NB4 (cell line): ENCODE measurements at places on chromosomes 12 and 14.

GRCh38 chr12:93960521-93960920 is 187.9 kb upstream of the PLXNC1 start:
- no peak for DNase-seq

- no peak for DNase-seq
These were observed 27.3 kb downstream of the CLEC6A start for GRCh38 chr12:8483079-8483478.

DNA sequence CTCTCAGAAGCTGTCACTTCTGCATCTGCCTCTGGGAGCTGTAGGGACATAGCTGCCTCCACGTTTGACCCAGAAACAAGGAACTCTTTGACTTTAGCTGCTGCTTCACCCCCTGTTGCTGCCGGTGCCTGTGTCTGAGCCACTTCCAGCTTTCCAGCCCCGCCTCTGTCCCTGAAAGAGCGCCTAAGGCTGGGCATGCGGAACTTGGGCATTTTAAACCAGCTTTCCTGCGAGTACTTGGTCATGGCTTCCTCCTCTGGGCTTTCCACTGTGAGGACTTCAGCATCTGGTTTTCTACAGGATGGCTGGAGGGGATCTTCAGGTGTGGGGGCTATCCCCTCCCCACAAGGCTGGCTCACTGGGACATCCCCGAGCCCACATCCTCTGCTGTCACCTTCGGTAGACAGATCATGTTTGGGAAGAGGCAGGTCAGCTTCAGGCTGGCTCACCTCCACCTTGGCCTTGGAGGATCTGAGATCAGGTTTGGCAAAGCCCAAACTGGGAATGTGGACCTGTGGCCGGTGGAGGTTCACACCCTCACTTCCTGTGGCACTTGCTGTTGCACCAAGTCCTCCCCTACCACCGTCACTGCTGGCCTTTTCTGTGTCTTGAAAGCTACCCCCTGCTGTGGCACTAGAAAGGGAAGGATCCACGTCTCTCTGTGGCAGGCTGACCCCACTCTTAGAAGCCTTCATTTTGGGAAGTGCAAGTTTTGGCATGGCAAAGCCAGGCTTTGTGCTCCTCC is 15.2 kb downstream of the PLD4 start:
- DNase-seq, result no peak

- DNase-seq, result no peak
These were observed 37.2 kb downstream of the TNFAIP2 start for GRCh38 chr14:103160321-103161053.

- DNase-seq, result no peak
These were observed 917.0 kb downstream of the LRFN5 start for GRCh38 chr14:42523666-42524065.

GRCh38 chr14:21860172-21860571 is 186.6 kb upstream of the OR4E1 start:
- peak; percentile 49 for DNase-seq

- DNase-seq, result no peak
These were observed 21.9 kb downstream of the YBX3 start for GRCh38 chr12:10701131-10701681.

- DNase-seq, result peak; percentile 82
These were observed 1.5 kb upstream of the HSP90B1 start for GRCh38 chr12:103928682-103929045.

DNA sequence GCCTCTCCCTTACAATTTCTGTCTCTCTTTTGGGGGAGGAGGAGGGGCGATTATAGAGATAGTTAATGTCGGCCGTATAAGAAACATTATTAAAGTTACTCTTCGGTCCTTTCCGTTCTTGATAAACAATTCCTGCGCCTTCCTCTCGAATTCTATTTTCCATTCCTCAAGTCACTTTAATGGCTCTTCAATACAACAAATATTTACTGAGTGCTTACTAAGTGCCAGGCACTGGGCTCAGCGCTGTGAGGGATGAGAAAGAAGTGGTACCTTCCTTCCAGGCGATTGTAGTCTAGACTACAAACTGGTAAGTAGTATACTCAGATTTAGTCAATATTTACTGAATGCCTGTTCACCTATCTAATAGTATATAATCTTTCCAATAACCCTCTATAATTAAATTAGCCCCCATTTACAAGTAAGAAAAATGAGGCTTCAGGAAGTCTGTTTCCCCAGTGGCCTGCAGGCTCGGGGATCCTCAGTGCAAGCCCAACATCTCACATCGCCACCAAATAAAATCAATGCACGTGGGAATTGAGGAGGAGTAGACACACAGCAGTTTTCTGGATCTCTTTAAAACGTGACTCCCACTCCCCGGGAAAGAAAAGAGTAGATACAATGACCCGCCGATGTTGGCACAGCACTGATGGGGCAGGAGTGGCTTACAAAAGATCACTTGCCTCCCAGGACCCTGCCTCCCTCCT is 589 bp upstream of the ZNF219 start:
- no peak for DNase-seq

DNA sequence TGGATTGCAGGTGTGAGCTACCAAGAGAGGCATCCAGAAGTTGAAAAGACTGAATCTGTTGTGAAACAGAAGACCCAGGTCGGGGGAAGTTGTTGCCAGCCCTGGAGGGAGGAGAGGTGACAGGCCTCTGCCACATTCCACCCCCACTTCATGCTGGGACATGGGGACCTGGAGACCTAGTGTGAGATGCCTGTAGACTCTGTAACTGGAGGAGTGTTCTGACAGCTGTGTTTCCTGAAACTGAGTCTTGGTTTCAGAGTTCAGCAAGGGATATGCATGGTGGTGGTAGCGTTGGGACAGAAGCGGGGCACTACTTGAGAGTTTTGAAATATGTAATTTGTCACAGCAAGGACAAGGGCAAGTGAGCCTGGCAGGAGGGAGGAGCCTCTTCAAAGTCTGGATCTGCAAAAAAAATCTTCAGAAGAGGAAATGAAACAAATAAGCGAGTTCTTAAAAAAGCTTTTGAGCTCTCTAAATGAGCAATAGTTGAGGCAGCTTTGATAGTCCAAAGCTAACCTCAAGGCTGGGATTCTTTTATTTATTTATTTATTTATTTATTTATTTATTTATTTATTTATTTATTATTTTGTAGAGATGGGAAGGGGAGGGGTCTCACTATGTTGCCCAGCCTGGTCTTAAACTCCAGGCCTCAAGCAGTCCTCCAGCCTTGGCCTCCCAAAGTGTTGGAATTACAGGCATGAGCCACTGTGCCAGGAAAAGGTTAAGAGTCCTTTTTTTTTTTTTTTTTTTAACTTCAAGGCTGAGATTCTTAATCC is 58.9 kb upstream of the EEA1 start:
- DNase-seq, result peak; percentile 73

DNA sequence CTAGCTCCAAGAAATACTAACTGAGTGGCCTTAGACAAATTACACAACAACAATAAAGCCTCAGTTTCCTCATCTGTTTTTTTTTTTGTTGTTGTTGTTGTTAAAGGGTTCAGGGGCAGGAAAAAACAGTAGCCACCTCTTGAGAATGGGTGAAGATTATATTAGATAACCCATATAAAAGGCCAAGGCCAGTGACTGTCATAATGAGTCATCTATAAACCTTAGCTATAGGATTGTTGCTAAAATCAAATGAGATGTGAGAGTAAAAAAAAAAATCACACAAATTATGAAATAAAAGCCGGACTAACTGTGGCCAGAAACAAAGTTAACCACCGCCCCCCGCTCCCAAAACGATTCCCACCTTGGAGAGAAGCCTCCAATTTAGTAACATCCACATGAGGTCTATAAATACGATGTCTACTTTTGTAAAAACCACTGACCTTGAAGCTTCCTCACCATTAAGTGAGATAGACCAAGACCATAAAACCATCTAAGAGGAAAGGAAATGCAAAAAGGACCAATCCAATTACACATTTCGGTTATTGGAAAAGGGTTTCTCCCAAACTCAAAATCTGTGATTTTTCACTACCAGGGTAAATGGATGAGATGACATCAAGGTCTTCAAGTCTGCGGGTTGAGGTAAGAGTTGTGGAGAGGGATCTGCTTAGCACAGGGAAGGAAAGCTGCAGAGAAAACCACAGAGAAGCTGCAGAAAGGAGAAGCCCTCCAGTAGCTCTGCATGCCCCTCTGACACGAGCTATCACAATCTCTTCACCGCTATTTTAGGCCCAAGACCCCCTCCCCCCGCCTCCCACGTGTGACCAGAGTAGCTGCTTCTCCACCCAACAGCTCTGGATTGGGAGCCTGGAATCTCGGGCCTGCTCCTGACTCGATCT is 1.0 kb downstream of the NAA25 start:
- peak; percentile 90 for DNase-seq

- DNase-seq, result no peak
These were observed 599.7 kb downstream of the SLC16A7 start for GRCh38 chr12:60195483-60195882.

DNA sequence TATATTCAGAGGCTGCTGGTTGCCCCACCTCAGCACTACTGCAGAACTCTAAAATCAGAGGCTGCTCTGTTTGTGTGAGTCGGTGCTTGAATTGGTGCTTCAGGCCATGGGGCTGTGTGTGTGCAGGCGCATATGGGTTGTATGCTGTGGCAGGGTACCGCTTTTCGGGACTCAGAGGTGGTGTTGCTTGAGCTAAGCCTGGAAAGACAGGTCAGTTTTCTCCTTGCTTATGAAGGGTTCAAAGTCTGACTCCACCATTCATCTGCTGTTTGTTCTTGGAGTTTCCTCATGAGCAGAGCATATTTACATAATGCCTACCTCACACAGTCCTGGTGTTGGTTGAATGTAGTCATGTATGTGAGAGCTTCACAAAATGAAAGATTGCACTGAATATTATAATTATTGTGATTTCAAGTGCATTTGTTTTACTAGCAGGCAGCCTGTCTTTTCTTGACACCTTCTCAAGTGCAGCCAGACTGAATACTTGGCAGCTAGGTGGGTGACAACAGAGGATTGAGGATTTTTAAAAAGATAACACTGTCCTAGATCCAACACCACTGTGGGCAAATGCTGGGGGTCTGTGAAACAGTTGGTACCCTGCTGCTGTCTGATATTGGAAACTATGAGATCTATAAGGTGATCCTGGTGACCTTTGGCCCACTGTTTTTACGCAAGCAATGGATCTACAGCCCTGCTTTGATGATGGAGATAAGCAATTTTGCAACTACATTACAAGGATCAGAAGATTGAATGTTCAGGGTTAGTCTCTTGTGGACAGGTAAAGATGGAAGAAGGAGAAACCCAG is 1.0 kb upstream of the ANG start:
- no peak for DNase-seq

GRCh38 chr12:89470741-89471509 is 53.7 kb downstream of the GALNT4 start:
- DNase-seq, result peak; percentile 74

- DNase-seq, result no peak
These were observed 2.1 kb downstream of the BMAL2 start for GRCh38 chr12:27334721-27335082.

- no peak for DNase-seq
These were observed 11.2 kb downstream of the PRPF39 start for GRCh38 chr14:45095143-45095542.

- no peak for DNase-seq
These were observed 74.8 kb downstream of the ARL6IP4 start for GRCh38 chr12:123055281-123055766.
